Activated CD4-positive, alpha-beta T cell treated with anti-CD3 and anti-CD28 coated beads for 24 hours (primary cell): ENCODE measurements at places on chromosomes 7 and 10.

DNA sequence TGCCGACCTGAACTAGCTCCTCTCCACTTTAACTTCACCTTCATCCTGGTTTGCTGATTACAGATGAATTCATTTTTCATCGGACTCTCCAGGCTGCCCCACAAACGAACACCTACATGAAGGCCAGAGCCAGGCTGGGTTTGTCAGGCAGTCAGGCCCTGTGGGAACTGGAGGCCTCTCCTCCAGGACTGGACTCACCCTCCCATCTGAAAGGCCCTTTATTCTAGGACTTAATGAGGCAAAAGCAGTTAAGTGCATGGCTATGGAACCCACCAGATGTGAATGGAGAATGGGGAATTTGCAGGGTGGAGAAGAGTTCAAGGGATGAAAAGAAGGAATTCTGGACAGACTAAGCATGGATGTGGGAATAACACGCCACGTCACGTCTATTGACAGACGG, 170.8 kb downstream of the ARHGAP12 start:
- no peak for DNase-seq

DNA sequence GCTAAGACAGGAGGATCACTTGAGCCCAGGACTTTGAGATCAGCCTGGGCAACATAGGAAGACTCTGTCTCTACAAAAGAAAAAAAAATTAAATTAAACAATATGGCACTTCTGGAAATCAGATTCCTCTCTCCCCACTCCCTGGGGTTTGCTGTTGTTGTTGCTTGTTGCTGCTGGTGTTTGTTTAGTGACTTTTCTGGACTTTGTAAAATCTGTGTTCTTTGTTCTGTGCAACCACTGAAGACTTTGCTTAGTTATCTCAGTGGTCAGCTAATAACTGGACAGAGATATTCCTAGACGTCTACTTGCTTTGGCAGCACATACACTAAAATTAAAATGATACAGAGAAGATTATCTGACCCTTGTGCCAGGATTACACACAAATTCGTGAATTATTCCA, 10.3 kb upstream of the WIPI2 start:
- no peak for DNase-seq

DNA sequence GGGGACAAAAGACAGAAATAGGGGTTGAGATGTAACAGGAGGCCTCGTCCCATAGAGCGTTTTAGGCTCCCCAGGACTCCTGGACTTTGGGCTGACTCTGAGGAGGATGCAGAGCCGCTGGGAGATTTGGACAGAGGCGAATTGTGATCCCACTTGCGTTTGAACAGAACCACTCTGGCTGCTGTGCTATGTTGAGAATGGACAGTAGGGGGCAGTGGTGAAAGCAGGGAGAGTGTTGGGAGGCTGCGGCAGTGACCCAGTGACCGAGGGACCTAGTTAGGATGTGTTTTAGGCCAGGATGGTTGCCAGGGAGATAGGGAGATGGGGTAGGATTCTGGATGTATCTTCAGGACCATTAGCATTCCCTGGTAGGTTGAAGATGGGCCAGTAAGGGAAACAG, 271.6 kb downstream of the CCDC3 start:
- no peak for DNase-seq

- no peak for DNase-seq
Measured at GRCh38 chr10:24378126-24378920, 169.4 kb downstream of the KIAA1217 start.

DNA sequence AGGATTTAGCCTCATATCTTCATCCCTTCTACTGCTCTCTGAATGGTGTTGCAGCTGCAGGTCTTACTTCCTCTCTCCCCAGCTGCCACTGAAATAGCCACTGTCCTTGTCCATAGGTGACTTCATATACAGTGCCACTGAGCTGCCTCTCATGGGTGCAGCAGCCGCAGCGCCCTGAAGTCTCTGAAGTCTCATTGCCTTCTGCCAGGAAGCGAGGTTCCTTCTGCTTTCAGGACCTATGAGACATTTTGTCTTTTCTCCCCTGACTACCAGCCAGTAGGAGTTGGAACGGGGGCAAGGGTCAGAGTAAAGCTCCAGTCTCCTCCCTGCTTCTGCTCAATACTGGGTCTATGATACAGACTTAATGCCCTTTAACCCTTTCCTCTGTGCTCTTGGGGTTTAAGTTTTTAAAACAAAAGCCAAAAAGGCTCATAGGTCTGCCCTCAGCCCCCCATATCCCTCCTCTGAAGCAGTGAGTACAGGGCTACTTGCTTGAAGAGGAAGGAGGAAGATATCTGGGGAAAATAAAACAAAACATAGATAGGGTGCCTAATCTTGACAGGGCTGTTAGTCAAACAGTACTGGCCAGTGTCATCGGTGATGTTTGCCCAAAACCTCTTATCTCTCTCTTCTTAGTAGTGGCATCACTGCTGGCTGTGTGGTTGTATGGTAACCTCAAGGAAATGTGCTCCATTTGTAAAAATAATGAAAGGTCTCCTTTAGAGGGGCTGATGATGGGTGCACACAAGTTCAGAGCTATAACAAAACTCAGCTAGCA, 7.1 kb downstream of the PLCE1 start:
- DNase-seq = no peak

- DNase-seq = no peak
Measured at GRCh38 chr7:1124816-1125602, 35.0 kb downstream of the ZFAND2A start.

GRCh38 chr7:134175334-134176036, 48.3 kb downstream of the LRGUK start:
- no peak for DNase-seq

DNA sequence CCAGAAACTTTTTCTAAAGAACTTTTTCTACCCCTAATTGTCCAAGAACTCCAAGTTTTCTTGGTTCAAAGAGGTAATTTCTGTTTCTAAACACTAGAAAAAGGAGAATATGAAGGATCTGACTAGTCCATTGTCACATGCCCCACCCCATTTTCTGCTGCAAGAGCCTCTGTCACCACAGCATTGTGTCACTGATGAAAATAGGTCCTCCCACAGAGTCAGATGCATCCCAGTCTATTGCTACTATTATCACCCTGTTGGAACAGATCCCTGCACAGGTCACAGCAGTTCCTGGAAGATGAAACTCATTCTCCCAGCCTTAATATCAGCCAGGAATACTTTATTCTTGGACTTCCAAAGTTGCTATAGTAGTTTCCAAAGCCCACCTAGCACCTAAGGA, 7.5 kb upstream of the CFTR start:
- no peak for DNase-seq

DNA sequence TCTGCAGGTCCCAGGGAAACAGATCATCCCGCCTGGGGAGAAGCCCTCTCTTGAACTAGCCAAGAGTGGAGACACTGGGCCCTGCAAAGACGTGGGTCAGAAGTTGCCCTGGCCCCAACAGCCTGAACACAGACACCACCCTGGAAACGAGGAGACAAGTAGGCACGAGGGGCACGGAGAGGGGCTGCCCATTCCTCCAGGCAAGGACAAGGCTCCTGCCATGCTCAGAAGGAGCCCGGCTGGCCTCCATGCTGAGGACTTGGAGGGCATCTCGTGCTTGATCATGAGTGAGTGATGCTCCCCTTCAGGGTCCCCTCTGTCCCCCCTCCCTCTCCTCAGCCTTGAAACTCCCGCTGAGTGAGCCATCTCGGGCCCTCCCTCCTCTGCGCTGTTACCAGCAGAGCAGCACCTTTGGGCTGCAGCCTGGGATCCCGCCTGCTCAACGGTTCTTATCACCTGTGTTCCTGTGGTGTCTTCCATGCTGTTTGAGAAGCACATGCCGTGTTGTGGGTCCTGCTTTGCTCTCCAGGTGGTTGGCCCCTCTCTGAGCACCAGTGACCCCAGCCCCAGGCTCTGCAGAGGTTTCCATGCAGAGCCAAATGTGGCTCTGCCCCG, 544.3 kb downstream of the TCERG1L start:
- no peak for DNase-seq
